Upper lobe of right lung (tissue), 1 donor: ENCODE measurements at places on chromosomes 12 and 14.

- DNase-seq: peak; percentile 87
Measured at GRCh38 chr12:124786061-124786964, 77.4 kb downstream of the SCARB1 start.

GRCh38 chr14:56144176-56144575 is 26.0 kb downstream of the PELI2 start:
- DNase-seq: no peak

DNA sequence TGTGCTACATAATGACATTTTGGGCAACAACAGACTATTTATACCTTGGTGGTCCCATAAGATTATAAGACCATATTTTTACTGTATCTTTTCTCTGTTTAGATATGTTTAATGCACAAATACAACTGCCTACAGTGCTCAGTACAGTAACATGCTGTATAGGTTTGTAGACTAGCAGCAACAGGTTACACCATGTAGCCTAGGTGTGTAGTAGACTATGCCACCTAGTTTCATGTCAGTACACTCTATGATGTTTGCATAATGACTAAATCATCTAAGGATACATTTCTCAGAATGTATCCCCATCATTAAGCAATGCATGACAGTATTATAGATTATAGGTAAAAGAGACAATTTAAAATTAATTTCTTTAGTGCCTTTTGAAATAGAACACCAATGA is 30.7 kb upstream of the CEBPE start:
- DNase-seq: no peak

GRCh38 chr14:24277606-24278321 is 6.4 kb upstream of the RABGGTA start:
- DNase-seq: no peak
